ENCODE measurements at places on chromosomes 3 and 15. TPM values are rescaled to one million over a fixed set of nuclear protein-coding genes. Genes with fewer than 3 reads are reported as not detected.
A peak's percentile ranks its signal among the peaks of the same experiment; 100 is the strongest.

DNA sequence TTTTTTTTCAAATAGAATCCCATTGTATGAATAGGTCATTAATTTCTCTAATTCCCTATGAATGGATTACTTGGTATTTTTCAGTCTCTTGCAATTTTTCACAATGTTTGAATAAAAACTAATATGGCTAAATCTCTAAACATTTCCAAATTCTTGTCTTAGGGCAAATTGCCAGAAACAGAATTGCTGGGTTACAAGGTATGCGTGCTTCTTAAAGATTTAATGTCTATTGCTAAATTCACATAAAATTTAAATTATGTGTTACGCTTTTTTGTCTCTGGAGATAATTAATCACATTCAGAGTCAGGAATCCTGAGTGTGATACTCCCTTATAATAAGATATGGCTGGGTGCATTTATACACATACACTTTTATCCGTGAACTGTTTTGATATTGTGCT lies 264.5 kb upstream of the TBL1XR1 start:
- H3K36me3 ChIP-seq: no peaks in the 10 kb centered on the region
- DNase-seq: no peak
- no peaks in the 10 kb centered on the region for H3K27me3 ChIP-seq
- H3K4me3 ChIP-seq: no peak overlapping the region
- H3K4me1 ChIP-seq: peaks cover 24% of the 10 kb centered on the region

- H3K27ac ChIP-seq: no peak overlapping the region
- DNase-seq: no peak
- H3K27me3 ChIP-seq: no peaks in the 10 kb centered on the region
- no peak overlapping the region for H3K4me3 ChIP-seq
- no peaks in the 10 kb centered on the region for H3K4me1 ChIP-seq
- H3K36me3 ChIP-seq: no peaks in the 10 kb centered on the region
Measured at GRCh38 chr3:149388001-149388440, 10.6 kb upstream of the TM4SF1 start.

STARD9 gene
- total RNA-seq: 4.7 TPM

MUC20 gene
- total RNA-seq: not detected

- H3K36me3 ChIP-seq: peaks cover 12% of the 10 kb centered on the region
- peaks cover 7% of the 10 kb centered on the region for H3K4me1 ChIP-seq
- DNase-seq: no peak
- no peak overlapping the region for H3K4me3 ChIP-seq
Measured at GRCh38 chr3:184296616-184297015, 2.4 kb upstream of the PSMD2 start.

A4GNT gene
- not detected for total RNA-seq

TGM5 gene
- total RNA-seq: not detected

DNA sequence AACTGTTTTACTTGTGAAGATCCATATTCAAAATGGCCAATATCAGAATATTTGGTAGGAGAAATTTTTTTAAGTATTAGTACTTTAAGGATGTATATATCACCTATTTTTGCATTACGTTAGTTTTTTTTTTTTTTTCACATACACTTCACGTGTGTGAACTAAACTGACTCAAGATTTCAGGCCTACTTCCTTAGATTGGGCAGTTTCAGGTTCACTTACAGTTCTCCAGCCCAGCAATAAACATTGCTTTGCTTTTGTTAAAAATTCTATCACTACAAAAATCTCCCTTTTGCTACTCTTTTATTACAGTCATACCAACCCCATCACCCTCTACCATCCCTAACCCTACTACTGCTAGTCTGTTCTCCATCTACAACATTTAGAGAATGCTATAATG lies 183.6 kb downstream of the KCNH8 start:
- no peaks in the 10 kb centered on the region for H3K27me3 ChIP-seq
- no peaks in the 10 kb centered on the region for H3K4me1 ChIP-seq
- H3K27ac ChIP-seq: no peak overlapping the region
- no peak for DNase-seq
- H3K36me3 ChIP-seq: no peaks in the 10 kb centered on the region

DNA sequence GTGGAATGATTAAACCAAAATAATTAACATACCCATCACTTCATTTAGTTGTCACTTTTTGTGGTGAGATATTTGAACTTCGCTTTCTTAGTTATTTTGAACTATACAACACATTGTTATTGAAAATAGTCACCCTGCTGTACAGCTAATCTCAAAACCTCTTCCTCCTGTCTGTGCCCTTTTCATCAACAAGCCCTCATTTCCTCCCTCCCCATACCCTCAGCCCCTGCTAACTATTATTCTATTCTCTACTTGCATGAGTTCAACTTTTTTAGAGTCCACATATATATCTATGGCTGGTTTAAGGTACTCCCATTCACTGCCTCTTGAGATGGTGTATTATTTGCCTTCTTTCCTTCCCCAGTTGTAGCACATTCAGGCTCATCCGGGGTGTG lies 32.2 kb downstream of the COL8A1 start:
- H3K4me1 ChIP-seq: no peaks in the 10 kb centered on the region
- H3K36me3 ChIP-seq: no peaks in the 10 kb centered on the region
- DNase-seq: no peak
- no peak overlapping the region for H3K27ac ChIP-seq

GRCh38 chr3:160757233-160758106 lies 1.4 kb downstream of the PPM1L start:
- H3K27me3 ChIP-seq: peaks cover 50% of the 10 kb centered on the region
- H3K27ac ChIP-seq: no peak overlapping the region
- H3K36me3 ChIP-seq: no peaks in the 10 kb centered on the region
- peak overlapping the region; percentile 86 for H3K4me3 ChIP-seq
- DNase-seq: peak; percentile 62

KBTBD8 gene
- 20.2 TPM for total RNA-seq

RYR3 gene
- total RNA-seq: 1.2 TPM

GRCh38 chr15:71469413-71469812 lies 340.9 kb upstream of the NR2E3 start:
- no peak overlapping the region for H3K27ac ChIP-seq
- H3K4me3 ChIP-seq: no peak overlapping the region
- DNase-seq: peak; percentile 37
- peaks cover 17% of the 10 kb centered on the region for H3K4me1 ChIP-seq
- H3K36me3 ChIP-seq: 0 out of 2 replicates have a peak, but pooled peaks cover 3% of the 10 kb centered on the region

- H3K27ac ChIP-seq: peak overlapping the region; percentile 53
- no peak for DNase-seq
- no peaks in the 10 kb centered on the region for H3K36me3 ChIP-seq
- no peak overlapping the region for H3K4me3 ChIP-seq
- peaks cover 31% of the 10 kb centered on the region for H3K4me1 ChIP-seq
Measured at GRCh38 chr3:32325927-32326326, 65.7 kb upstream of the CMTM7 start.

- H3K4me1 ChIP-seq: peaks cover 48% of the 10 kb centered on the region
- H3K36me3 ChIP-seq: 0 out of 2 replicates have a peak, but pooled peaks cover 2% of the 10 kb centered on the region
- peak within 1 kb of the TSS; percentile 94 for H3K4me3 ChIP-seq
- peak within 1 kb of the TSS; percentile 91 for H3K27ac ChIP-seq
- DNase-seq: peak; percentile 85
Measured at GRCh38 chr15:41558400-41559238, at the start of gene TYRO3. TSS of gene TYRO3 (plus strand) at chr15:41559212. CDS start at chr15:41559258, 46 bp downstream.

DNA sequence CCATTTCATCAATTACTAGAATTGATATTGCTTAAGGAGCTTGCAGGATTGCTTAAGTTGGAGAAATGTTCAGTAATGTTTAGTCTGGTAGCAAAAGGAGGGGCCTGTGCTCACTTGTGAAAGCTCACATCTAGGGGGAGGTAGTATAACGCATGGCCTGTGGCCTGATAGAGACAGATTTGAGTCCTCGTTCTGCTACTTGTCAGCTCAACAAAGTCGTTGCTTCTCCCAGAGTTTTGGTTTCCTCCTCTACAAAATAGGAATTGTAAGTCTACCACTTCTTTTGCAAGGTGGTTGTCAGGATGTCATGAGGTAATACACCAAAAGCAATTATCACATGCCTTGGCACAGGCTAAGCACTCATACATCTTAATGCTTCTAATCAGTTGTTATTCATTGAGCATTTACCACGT lies 1.3 kb downstream of the ST3GAL6 start:
- no peak for DNase-seq
- peaks cover 13% of the 10 kb centered on the region for H3K4me1 ChIP-seq
- no peaks in the 10 kb centered on the region for H3K27me3 ChIP-seq
- H3K27ac ChIP-seq: no peak overlapping the region
- no peak overlapping the region for H3K4me3 ChIP-seq

- no peak overlapping the region for H3K4me3 ChIP-seq
- no peaks in the 10 kb centered on the region for H3K4me1 ChIP-seq
- peak; percentile 78 for DNase-seq
Measured at GRCh38 chr3:38004415-38005075, 14.0 kb downstream of the VILL start.

DNA sequence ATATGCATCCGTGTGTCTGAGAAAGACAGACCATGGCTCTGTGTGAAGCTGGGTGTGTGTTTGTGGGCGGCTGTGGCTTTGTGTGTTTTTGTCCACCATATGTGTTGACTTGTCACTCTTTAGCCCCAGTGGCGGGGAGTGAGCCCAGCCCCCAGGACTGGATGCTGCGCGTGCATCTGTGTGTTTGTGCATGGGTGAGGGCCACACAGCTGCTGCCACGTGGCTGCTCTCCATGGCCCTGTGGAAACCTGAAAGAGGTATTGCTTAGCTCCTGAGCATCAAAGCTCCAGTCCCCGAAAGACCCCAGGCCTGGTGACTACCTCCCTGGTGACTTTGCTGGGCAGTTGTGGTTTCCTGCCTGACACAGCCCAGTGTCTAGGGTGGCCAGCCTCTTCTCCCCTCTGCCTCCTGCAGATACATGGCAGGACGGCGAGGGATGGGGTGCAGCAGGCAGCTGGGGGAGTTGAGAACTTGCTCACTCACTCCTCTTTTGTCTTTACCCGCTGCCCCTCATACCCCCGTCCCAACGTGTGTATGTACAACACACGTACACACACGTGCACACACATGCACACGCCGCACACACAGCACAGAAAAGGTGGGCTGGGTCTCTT lies 6.5 kb downstream of the EPHB3 start:
- DNase-seq: no peak
- H3K27ac ChIP-seq: no peak overlapping the region
- H3K4me1 ChIP-seq: peaks cover 50% of the 10 kb centered on the region
- H3K36me3 ChIP-seq: no peaks in the 10 kb centered on the region
- H3K4me3 ChIP-seq: peak overlapping the region; percentile 83

DNA sequence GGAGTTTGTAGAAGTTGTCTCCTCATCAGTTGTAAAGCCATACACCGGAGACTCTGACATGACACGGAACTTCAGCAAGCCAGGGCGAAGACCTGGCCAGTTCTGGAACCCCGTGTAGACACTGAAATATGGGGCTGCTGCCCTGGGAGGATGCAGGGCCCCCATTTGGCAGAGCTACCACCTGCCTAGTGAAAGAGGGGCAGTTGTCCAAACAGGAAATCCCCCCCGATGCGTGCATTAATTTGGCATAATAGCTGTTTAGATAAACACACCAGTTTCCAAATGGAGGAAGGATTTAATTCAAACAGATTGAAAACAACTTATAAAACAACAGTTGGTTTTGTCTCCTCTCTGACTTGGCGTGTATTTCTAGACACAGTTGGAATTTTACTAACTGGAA lies 357.2 kb downstream of the GABRG3 start:
- no peak overlapping the region for H3K4me3 ChIP-seq
- H3K4me1 ChIP-seq: no peaks in the 10 kb centered on the region
- H3K27me3 ChIP-seq: no peaks in the 10 kb centered on the region
- no peak for DNase-seq

GRCh38 chr3:154933581-154933980 lies 146.5 kb upstream of the MME start:
- no peaks in the 10 kb centered on the region for H3K4me1 ChIP-seq
- no peak for DNase-seq
- no peak overlapping the region for H3K27ac ChIP-seq
- no peaks in the 10 kb centered on the region for H3K36me3 ChIP-seq
- no peak overlapping the region for H3K4me3 ChIP-seq

ST3GAL6 gene
- total RNA-seq: 4.7 TPM

DNA sequence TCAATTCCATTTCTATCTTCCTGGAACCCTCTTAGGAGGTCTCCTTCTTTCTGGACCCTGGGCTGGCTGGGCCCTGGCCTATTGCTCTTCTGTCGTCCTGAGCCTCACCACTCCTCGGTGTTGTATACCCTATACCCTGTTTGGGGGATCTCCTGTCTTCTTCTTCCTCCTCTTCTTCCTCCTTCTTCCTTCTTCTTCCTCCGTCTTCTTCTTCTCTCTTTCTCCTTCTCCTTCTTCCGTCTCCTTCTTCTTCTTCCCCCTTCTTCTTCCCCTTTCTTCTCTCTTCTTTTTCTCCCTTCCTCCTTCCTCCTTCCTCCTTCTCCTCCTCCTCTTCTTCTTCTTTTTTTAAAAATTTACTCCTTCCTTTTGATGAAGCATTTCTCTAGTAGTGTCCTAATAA lies 30.4 kb upstream of the FXR1 start:
- no peaks in the 10 kb centered on the region for H3K36me3 ChIP-seq
- H3K4me1 ChIP-seq: no peaks in the 10 kb centered on the region
- H3K27me3 ChIP-seq: no peaks in the 10 kb centered on the region
- H3K27ac ChIP-seq: no peak overlapping the region
- H3K4me3 ChIP-seq: no peak overlapping the region

DNA sequence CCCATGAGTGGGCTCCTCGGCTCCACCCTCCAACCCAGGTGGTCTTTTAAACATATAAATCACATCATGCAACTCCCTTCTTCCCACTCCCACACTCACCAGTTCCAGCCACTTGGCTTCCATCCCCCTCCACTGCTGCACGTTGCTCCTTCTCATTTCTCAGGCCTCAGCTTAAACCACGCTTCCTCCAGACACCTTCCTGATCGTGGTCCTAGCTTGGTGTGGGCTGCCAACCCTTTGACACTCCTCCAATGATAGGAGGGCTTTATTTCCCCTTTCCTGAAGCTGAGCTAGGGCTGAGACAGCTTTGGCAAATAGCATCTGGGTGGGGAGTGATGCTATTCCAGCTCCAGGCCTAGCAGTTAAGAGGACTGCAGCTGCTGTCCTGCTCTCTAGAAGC lies 130.1 kb downstream of the SRGAP3 start:
- DNase-seq: no peak
- peaks cover under 1% of the 10 kb centered on the region for H3K4me1 ChIP-seq
- H3K27ac ChIP-seq: no peak overlapping the region
- H3K27me3 ChIP-seq: no peaks in the 10 kb centered on the region
- no peaks in the 10 kb centered on the region for H3K36me3 ChIP-seq
- H3K4me3 ChIP-seq: no peak overlapping the region

CATSPER2 gene
- total RNA-seq: 4.4 TPM

DNA sequence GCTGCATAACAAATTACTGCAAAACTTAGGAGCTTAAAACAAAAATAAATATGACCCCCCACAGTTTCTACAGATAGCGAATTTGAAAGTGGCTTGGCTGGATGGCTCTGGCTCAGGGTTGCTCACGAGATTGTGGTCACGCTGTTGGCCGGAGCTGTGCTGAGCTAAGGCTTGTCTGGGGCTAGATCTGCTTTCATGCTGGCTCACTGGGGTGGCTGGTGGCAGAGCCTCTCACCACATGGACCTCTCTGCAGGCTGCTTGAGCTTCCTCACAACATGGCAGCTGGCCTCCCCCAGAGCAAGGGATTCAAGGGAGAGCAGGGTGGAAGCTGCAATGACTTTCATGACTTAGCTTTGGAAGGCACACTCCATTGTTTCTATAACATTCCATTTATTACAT lies 354.1 kb downstream of the SHQ1 start:
- no peak for DNase-seq
- H3K36me3 ChIP-seq: no peaks in the 10 kb centered on the region
- peaks cover 6% of the 10 kb centered on the region for H3K4me1 ChIP-seq
- no peak overlapping the region for H3K4me3 ChIP-seq
- no peaks in the 10 kb centered on the region for H3K27me3 ChIP-seq

GRCh38 chr3:197494366-197495058 lies 61.3 kb downstream of the BDH1 start:
- H3K36me3 ChIP-seq: no peaks in the 10 kb centered on the region
- H3K27me3 ChIP-seq: no peaks in the 10 kb centered on the region
- H3K4me3 ChIP-seq: no peak overlapping the region
